ENCODE measurements at places on chromosomes 11 and 22. TPM values are rescaled to one million over a fixed set of nuclear protein-coding genes. Genes with fewer than 3 reads are reported as not detected.

Gene CCDC82
- total RNA-seq, result 53.1 TPM

Gene ZFTA
- 62.7 TPM for total RNA-seq

Gene DDX25
- total RNA-seq, result under 0.01 TPM

Gene GRAMD1B
- total RNA-seq, result 3.1 TPM

Gene ACCSL
- not detected for total RNA-seq

Gene OR8G1
- not detected for total RNA-seq

Gene GSTT2B
- 4.9 TPM for total RNA-seq

Gene HBE1
- not detected for total RNA-seq

Gene CAVIN3
- total RNA-seq, result 323 TPM

Gene TRIM77
- total RNA-seq, result not detected

Gene TMPRSS4
- total RNA-seq, result not detected

Gene BCO2
- 1.5 TPM for total RNA-seq

Gene NNMT
- total RNA-seq, result 2,246 TPM

Gene C11orf16
- not detected for total RNA-seq

Gene B4GALNT4
- total RNA-seq, result 1.5 TPM

Gene CCDC87
- total RNA-seq, result 0.45 TPM

Gene ART1
- total RNA-seq, result not detected

Gene NRIP3
- total RNA-seq, result 4.3 TPM

Gene ANO5
- 0.16 TPM for total RNA-seq

Gene TMEM126B
- total RNA-seq, result 89.9 TPM

Gene DGCR6
- total RNA-seq, result 1.8 TPM

Gene OR5L2
- total RNA-seq, result not detected

Gene MYH9
- 339 TPM for total RNA-seq

Gene CD151
- 159 TPM for total RNA-seq

Gene GGT5
- total RNA-seq, result 4.4 TPM

Gene GAL
- total RNA-seq, result not detected

Gene POLR2L
- 61.7 TPM for total RNA-seq

Gene HRAS
- total RNA-seq, result 44.4 TPM

Gene CHADL
- total RNA-seq, result 0.99 TPM

Gene MOGAT2
- not detected for total RNA-seq

Gene CYP2D6
- total RNA-seq, result not detected

Gene POU2F3
- total RNA-seq, result 0.90 TPM

Gene TYR
- total RNA-seq, result not detected

Gene CARD18
- not detected for total RNA-seq

Gene DEPDC7
- 3.5 TPM for total RNA-seq

Gene CARNS1
- 0.16 TPM for total RNA-seq

Gene SMC1B
- total RNA-seq, result 0.09 TPM

Gene SCT
- total RNA-seq, result not detected

Gene CENPM
- 1.1 TPM for total RNA-seq

Gene CRYBB3
- total RNA-seq, result not detected

Gene NXPE2
- total RNA-seq, result not detected

Gene MMP7
- not detected for total RNA-seq

Gene FDX1
- total RNA-seq, result 10.8 TPM

Gene SDHAF2
- 51.5 TPM for total RNA-seq

Gene EIF3L
- 181 TPM for total RNA-seq

Gene CRACR2B
- 1.3 TPM for total RNA-seq

Gene ROM1
- total RNA-seq, result 4.6 TPM

Gene P2RY6
- total RNA-seq, result not detected

Gene OR8D4
- total RNA-seq, result 0.09 TPM

Gene FAM227A
- 0.74 TPM for total RNA-seq

All from fibroblast of the aortic adventitia (primary cell).